HAP-1 (cell line): ENCODE measurements at places on chromosomes 7 and 10.

- no peak for DNase-seq
Observed at GRCh38 chr10:72124989-72125388, 36.6 kb upstream of the SPOCK2 start.

DNA sequence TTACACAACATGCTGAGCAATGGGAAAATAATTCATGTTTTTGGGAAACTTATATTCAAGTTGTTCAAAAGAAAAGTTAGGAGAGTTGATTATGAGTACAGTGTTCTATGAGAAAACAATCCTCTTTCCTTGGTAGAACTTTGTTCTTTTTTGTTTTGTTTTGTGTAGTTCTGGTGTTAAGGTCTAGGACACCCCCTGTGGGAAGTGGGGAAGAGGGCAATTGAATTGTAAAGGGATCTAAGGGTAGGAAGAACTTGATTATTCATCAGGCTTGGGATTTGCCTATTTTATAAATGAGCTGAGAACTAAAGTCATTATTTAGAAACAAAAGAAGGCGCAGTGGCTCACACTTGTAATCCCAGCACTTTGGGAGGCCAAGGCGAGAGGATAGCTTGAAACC, 25.9 kb upstream of the CDK13 start:
- no peak for DNase-seq

- DNase-seq: no peak
Observed at GRCh38 chr10:127338399-127339110, 142.2 kb upstream of the INSYN2A start.

DNA sequence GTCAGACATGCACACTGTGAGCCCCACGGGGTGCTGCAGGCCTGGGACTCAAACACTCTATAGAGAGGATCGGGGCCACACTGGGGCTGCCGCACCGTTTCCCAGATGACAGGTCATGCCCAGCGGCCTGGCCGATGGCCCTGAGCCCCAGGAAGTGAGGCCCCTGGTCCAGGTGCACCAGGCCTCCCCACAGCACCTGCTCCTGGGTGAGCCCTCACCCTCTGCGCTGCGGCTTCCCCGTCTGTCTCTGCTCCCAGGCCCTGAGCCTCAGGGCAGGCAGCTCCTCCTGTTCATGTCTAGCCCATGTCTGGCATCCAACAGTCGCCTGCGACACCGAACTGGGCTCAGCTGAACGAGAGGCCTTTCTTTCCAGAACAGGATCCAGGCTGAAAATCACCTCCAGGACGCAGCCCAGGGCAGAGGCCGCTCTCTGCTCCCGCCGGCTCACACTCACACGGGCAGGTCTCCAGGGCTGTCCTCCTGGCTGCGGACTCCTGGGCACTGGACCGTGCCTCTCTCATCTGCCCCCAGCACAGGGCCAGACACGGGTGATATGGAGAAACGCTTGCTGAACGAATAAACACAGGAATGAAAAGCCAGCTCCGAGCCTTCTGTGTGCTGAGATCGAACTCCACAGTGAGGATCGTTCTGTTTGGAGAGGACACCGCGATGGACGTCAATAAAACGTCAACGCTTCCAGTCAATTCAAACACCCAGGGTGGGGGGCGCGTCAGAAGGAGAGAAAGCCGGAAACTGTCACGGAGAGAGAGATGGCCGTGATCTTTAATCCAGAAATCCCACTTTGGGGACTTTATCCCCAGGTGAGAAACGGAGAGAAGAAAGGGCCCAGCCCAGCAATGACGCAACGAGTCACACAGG, 202.4 kb downstream of the ELFN1 start:
- no peak for DNase-seq

DNA sequence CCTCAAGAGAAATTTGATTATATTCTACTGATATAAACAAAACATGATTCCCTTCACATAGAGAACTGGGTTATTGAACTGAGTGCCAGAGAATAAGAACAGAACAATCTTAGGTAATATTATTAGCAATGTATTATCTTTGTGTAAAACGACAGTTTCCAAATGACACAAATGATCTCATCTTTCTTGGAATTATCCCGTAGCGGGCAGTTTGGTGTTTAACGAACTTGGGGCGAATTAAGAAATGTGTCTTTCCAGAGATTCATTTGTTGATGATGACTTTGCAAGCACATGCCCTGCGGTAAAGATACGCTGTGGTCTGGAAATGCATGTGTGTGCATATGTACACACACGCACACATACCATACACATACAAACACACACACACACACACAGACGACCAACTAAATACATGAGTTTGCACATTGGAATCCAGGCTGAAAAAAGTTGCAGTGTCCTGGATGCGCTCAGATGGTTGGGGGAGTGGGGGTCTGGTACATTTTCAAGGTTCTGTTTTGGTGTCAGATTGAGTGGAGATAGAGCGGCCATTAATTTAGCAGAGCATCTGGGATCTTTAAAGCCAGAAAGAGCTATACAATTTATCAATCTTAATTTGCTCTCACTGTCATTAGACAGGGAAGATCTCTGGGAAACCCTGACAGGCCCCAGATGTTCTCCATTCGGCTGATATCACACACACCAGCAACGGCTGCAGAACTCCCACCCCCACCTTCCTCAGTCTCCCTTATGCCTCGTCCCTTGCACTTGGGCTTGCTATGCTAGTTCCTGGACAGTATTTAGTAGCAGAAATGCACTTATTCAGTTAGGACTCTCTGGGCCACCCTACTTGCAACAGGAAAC, 112.4 kb upstream of the FAM171A1 start:
- no peak for DNase-seq

- no peak for DNase-seq
Observed at GRCh38 chr7:110486549-110486948, 604.4 kb upstream of the LRRN3 start.

DNA sequence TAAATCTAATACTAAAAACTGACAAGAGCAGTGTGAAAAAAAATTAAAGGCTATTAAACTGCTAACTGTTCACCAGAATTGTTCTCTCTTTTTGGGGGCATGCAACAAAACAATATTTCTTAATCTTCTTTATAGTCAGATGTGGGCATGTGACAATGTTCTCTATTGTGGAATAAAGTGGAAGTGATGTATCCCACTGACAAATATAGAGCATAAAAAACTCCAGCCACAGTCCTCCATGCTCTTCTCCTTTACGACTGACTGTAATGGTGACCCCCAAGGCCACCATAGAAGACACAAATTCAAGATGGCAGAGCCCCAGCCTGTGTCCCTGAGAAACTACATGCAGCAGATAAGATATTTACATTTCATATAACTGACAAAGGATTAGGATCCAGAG, 11.6 kb upstream of the CCDC6 start:
- DNase-seq: no peak

GRCh38 chr7:19984231-19984632, 210.8 kb upstream of the TMEM196 start:
- DNase-seq: peak; percentile 21

GRCh38 chr10:89242840-89243568, 8.6 kb downstream of the LIPA start:
- no peak for DNase-seq

GRCh38 chr7:240887-241421, 48.6 kb downstream of the FAM20C start:
- DNase-seq: no peak

DNA sequence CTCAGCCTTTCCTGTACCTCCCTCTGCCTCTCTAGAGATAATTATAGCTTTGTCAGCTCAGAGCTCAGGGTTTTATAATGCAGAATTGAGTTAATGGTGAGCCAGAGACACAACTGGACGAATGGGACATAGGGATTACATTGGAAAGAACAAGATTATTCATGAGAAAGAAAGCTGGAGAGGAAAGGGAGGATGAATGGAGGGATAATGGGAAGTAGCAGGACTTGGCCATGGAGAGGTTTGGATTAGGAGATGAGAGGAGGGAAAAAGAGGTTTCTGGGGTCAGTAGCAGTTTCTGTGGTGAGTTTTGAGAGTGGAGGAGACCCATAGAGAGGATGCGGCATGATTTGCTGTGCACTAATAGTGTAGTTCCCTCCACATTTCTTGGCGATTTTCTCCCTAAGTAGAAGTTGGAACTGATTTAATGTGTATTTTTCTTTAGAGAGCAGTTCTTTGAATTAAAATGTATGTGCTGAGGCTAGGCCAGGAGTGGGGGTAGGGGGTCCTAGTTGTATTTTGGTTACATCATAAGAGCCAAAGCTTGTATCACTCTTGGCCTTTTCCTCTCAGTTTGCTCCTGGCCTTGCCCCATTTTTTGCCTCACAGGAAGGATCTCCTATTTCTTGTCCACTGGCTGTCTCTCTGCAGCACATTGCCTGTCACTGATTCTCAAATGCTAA, 107.4 kb downstream of the MKX start:
- DNase-seq: peak; percentile 34

- DNase-seq: no peak
Observed at GRCh38 chr7:7176406-7177043, 5.8 kb upstream of the C1GALT1 start.

- DNase-seq: no peak
Observed at GRCh38 chr7:41437257-41438196, 265.4 kb downstream of the INHBA start.

DNA sequence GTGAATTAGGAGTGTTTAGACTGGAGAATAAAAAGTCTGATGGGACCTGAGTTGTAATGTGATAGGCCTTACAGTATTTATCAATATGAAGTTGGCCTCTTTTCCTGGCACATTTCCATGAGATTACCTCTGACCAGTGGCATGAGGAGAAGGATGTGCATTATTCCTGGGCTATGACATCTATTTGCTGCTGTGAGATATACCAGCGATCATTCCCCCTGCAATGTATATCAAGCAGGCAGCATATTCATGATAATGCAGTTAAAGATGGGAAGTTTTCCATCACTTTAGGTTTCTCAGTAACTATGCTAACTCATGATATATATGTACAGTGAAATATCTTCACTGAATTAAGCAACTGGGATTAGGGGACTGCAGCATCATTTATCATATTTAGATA, 142.8 kb upstream of the MBL2 start:
- no peak for DNase-seq

GRCh38 chr10:115909037-115909436, 364.0 kb downstream of the GFRA1 start:
- no peak for DNase-seq

- peak; percentile 65 for DNase-seq
Observed at GRCh38 chr7:93055543-93056107, 62.2 kb downstream of the SAMD9 start.

DNA sequence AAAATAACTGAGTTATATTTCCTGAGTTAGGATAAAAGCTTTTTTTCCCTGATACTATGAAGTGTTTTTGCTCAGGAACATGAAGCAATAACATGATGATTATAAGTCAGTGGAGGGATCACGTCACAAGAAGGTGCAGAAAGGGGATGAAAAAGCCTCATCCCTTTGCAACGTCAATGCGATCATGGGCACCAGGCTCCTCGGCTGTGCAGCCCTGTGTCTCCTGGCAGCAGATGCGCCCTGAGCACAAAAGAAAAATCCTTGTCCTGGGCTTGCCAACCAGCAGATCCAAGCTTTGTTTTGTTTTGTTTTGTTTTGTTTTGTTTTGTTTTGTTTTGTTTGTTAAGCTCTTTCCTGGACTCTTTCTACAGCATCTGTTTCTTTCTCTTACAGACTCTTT, 103.5 kb upstream of the PRSS1 start:
- DNase-seq: no peak

DNA sequence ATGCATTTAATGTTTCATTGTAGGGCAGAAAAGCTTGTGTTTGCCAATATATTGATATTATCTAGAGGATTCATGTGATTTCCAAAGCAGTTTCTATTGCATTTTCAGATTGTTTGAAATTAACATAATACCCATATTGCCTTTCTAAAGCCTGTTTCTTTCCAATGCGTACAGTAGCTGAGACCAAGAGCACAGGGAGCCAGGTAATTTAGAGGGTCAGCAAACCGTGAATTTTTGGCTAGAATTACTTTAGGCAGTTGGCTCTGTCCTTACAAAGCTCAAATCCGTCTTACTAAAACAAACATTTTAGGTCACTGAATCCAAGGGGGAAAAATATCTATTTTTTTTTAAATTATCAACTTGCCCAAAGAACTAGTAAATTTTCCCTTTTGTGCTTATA, 604.9 kb upstream of the ADARB2 start:
- no peak for DNase-seq

GRCh38 chr10:33152750-33153149, 181.7 kb downstream of the NRP1 start:
- DNase-seq: no peak

DNA sequence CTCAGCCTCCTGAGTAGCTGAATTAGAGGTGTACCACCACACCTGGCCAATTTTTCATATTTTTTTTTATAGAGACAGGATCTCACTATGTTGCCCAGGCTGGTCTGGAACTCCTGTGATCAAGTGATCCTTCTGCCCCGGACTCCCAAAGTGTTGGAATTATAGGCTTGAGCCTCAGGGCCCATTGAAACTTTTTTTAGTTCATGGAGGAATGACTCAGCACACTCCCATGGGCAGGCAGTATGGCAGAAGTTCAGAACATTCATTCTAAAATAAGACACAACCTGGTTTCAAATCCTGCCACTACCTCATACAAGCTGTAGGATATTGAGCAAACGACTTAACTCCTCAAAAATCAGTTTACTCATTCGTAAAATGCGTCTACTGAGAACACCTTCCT, 320.4 kb upstream of the SP8 start:
- DNase-seq: no peak

GRCh38 chr10:66671064-66671463, 254.8 kb upstream of the LRRTM3 start:
- no peak for DNase-seq

GRCh38 chr10:79393924-79394610, 46.8 kb downstream of the PPIF start:
- no peak for DNase-seq

- no peak for DNase-seq
Observed at GRCh38 chr10:10701084-10701611, 316.5 kb upstream of the CELF2 start.

- DNase-seq: peak; percentile 62
Observed at GRCh38 chr10:103554488-103555324, 61.2 kb downstream of the NEURL1 start.

- no peak for DNase-seq
Observed at GRCh38 chr7:30950197-30950596, 13.6 kb upstream of the GHRHR start.

GRCh38 chr10:74058658-74059057, 60.7 kb downstream of the VCL start:
- DNase-seq: peak; percentile 27

- DNase-seq: no peak
Observed at GRCh38 chr7:54141576-54141975, 400.6 kb upstream of the VSTM2A start.

DNA sequence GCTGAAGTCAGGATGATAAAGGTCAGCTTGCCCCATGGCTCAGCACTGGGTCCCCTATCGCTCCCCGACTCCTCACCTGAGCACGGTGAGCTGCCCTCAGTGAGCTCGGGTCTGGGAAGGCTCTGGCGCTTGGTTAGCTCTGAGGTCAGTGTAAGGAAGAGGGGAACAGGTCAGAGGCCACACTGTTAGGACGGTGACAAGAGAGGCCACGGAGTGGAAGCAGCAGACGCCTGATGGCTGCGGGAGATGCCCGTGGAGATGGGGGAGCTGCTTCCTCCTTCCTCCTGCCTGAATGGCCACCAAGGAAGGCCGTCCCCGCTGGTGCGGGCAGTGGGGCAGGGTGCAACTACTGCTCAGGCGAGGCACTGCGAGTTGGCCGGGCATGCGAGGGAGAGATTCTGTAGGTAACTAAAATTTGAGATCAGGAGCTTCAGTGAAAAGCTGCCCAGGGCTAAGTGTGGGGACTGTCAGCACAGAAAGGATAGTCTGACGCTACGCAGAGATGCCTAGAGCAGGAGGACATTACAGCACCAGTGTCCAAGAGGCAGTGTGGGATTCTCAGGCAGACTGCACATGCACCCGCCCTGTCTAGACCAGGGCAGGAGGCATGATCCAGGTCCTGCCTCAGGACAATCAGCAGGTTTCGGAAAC, 231.3 kb upstream of the GRB10 start:
- no peak for DNase-seq
